Liver (tissue), 10 donors: ENCODE measurements at places on chromosomes 7 and 10. TPM values are rescaled to one million over a fixed set of nuclear protein-coding genes. Genes with fewer than 3 reads are reported as not detected.

DKK1 gene
- 1.1 TPM for total RNA-seq

SLC12A9 gene
- total RNA-seq: 17.2 TPM

NEUROD6 gene
- not detected for total RNA-seq

SHTN1 gene
- total RNA-seq: 11.7 TPM

- DNase-seq: no peak
These were observed 866.9 kb downstream of the LRMDA start for GRCh38 chr10:76298329-76298728.

DNA sequence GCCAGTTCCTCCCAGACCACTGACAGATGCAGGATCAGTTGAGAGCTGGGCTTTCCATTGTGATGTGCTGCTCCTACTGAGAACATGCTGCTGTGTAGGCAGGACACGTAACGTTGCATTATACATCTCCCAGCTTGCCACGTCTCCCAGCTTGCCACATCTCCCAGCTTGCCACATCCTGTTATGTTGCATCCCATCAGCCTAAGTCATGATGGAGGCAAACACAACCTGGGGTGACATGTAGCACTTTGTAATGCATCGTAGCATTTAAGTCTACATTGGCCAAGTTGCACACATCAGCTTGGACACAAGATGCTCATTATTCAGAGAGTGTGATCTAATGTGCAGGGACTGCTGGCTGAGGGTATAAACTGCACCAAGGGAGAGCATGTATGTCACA lies 73.3 kb upstream of the CHCHD3 start:
- no peak for DNase-seq

DNA sequence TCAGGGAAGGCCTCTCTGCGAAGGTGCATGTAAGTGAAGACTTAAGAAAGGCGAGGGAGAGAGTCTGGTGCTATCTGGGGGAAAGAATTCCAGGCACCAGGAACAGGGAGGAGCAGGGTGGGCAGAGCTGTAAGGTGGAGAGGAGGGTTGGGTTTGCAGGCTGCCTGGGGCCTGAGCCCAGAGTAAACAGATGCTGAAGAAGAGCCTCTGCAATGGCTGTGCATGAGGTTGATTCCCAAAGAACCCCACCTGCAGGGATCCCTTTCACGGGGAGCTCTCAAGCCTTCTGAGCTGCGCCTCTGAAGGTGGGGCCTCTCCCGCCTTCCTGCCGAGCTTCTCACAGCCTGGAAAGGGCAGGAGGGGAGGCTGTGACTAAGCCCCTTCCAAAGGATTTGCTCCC lies 115.1 kb downstream of the RNF216 start:
- no peak for DNase-seq

- no peak for DNase-seq
These were observed 26.5 kb upstream of the TMEM254 start for GRCh38 chr10:80051993-80052392.

- DNase-seq: no peak
These were observed 7.8 kb upstream of the GLI3 start for GRCh38 chr7:42244828-42245227.

GRCh38 chr7:34823650-34824258 lies 165.7 kb downstream of the NPSR1 start:
- peak; percentile 58 for DNase-seq

- no peak for DNase-seq
These were observed 194.5 kb upstream of the GALNT17 start for GRCh38 chr7:70937424-70937823.

DNA sequence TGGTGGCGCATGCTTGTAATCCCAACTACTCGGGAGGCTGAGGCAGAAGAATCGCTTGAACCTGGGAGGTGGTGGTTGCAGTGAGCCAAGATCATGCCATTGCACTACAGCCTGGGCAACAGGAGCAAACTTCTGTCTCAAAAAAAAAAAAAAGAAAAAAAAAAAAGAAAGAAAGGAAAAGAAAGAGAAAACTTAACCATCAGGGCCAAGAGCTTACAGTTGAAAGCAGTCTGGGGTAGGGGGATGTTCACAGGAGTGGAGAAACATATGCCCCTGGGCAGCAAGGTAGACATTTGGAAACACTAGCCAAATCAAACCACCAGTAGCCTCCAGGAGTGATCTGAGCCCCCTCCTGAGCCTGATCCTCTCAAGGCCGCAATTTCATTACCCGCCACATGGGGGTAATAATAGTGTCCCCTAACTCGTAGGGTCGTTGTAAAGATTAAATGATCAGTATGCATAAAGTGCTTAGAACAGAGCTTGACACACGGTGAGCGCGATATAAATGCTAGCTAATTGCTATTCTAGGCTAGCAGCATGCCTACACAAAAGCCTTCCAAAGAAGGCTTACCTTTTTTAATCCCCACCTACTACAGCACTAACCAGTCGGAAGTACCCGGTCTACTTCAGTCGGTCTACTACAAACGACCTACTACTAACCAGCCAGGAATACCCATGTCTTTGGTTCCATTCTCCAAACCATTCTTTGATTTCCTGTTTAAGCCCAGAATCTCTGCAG lies 274.3 kb upstream of the NEBL start:
- DNase-seq: no peak

DNA sequence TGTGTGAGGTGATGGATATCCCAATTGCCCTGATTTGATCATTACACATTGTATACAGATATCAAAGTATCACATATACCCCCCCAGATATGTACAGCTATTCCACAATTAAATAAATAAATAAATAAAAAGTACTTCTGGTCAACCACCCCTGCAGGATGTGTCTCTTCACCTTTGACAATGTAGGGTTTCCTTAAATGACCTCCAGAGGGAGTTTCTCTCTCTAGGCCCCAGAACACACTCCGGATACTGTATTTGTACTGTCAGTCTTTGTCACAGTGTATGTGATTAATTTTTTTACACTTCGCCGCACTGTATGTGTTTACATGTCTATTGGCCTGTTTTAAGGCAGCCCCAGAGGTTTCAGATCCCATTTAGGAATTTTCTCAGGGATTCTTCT lies 123.6 kb downstream of the ADCYAP1R1 start:
- DNase-seq: no peak

- no peak for DNase-seq
These were observed 117.8 kb downstream of the ABLIM1 start for GRCh38 chr10:114540236-114540635.

DNA sequence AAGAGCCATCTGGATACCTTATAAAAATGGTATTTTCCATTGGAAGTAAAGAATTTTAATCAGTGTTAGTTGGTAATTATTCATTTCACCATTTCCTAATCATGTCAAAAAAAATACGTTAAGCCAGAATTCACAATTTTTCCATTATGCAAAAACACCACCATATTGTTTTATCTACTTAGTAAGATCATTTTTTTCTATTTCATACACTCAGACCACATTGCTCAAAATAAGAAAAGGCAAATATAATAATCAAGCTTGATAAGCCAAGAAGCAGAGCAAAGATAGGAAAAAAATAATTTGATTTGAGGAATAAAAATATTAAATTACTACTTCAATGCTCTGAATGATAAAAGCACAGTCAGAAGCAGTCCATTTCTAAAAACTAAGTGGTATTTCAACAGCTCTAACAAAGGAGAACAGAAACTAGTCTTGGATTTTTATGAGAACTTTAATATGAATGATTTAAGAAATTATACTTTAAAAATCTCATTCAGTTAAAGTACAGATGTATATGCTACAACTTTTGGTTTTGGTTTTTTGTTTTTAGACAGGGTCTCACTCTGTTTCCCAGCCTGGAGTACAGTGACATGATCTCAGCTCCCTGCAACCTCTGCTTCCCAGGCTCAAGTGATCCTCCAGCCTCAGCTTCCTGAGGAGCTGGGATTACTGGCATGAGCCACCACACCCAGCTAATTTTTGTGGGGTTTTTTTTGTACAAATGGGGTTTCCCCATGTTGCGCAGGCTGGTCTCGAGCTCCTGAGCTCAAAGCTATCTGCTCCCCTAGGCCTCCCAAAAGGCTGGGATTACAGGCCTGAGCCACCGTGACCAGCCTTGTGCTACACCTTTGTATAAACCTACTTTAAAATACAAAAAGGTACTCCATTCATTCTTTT lies 46.6 kb downstream of the LRRN3 start:
- no peak for DNase-seq
